A673 (cell line): ENCODE measurements at places on chromosomes 4 and X.

DNA sequence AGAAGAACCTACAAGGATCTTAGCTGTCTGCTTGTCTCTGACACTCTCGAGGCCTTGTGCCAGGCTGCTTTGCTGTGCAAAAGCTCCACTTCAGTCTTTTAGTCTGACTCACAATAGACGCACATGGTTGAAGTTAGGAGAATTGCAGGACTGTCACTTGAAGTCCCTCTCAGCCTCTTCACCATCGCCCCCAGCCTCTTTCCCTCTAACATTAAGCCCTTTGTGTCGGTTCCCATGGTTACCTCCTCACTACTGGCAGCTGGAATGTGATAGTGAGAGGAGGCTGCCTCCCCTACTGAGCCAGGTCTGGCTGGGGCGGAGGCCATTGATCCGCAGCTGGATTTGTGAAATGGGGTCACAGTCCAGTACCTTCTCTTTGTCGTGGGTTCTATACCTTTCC is 201.8 kb downstream of the SOWAHB start:
- DNase-seq, result no peak

- DNase-seq, result no peak
These were observed 2.5 kb upstream of the DUSP9 start for GRCh38 chrX:153644356-153645125.

DNA sequence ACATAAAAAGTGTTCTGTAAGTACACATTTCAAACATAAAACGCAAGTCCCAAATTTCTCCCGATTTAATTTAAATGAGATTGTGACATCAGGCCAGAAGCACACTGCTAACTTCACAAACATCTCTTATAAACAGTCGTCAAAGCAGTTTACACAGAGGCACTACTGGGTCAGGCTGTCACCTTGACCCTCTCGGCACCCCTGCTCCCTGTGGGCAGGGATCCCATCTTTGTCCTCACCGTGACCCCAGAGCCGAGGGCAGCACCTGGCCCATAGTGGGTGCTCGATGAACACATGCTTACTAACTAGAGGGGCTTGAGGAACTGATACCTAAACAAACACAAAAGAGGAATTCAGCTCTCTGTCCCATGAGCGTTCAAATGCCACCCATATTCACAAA is 22.2 kb downstream of the QDPR start:
- DNase-seq, result no peak

GRCh38 chr4:168221301-168221700 is 97.3 kb downstream of the DDX60 start:
- no peak for DNase-seq

- DNase-seq, result no peak
These were observed 775 bp downstream of the GRPEL1 start for GRCh38 chr4:7067126-7067451.

GRCh38 chrX:37349221-37350033 is at the start of gene PRRG1:
Gene PRRG1, plus strand, starts transcription at chrX:37349364. Its CDS starts 56,886 bp downstream, at chrX:37406250.
- peak; percentile 90 for DNase-seq

DNA sequence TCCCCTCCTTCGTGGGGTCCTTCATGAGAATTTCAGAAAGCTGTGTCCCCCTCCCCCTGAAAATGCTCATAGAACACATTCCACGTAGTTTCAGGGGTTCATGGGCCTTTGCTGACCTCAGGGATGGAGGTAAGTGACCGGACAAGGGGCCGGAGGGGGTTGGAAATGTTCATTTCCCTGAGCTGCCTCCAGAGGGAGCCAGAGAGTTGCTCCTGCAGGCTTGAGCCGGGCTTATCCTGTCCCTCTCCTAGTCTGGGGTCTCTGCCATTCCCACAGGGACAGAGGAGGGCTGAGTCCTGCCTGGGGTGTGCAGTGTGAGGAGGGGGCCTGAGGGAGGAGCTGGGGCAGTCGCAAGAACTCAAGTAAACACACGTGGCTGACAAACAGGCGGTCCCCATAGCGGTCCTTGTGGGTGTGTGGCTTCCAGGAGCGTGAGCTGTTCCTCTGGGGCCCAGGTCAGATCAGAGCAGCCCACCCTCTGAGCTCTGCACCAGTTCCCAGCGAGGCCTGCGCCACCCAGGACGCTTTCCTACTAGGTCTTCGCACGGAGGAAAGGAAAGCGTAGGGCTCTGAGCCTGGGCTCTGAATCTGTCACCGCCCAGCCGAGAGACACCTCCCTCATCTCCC is 62.5 kb downstream of the WFS1 start:
- no peak for DNase-seq

DNA sequence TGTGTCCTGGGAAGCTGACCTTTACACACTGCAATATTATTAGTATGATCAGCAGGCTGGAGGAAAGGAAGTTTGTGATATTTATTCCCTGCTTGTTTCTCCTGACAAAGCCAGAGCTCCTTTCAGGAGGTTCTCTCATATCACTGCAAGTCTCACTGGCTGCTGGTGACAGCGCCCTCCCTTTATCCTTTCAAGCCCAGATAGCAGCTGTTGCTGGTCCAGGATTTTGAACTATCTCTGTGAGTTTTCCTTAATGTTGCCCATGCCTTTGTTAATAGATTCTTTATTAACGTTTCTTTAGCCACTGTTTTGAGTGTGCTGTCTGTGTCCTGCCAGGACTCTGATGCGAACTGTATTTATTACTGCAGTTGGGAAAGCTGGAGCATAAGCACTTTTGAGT is 518.7 kb downstream of the C4orf33 start:
- DNase-seq, result no peak

GRCh38 chrX:131789664-131790063 is 233.4 kb upstream of the STK26 start:
- no peak for DNase-seq

- no peak for DNase-seq
These were observed 18.3 kb upstream of the HTRA3 start for GRCh38 chr4:8251110-8251883.

- DNase-seq, result no peak
These were observed 41.1 kb upstream of the STIM2 start for GRCh38 chr4:26819478-26820095.

- peak; percentile 62 for DNase-seq
These were observed 214.5 kb upstream of the TACR3 start for GRCh38 chr4:103934178-103934789.

GRCh38 chrX:139720979-139721378 is 13.0 kb upstream of the MCF2 start:
- DNase-seq, result no peak

- peak; percentile 84 for DNase-seq
These were observed at the start of gene ZCCHC12 for GRCh38 chrX:118823263-118824172. Gene ZCCHC12, plus strand, starts transcription at chrX:118823824. Its CDS starts 1,421 bp downstream, at chrX:118825245.

DNA sequence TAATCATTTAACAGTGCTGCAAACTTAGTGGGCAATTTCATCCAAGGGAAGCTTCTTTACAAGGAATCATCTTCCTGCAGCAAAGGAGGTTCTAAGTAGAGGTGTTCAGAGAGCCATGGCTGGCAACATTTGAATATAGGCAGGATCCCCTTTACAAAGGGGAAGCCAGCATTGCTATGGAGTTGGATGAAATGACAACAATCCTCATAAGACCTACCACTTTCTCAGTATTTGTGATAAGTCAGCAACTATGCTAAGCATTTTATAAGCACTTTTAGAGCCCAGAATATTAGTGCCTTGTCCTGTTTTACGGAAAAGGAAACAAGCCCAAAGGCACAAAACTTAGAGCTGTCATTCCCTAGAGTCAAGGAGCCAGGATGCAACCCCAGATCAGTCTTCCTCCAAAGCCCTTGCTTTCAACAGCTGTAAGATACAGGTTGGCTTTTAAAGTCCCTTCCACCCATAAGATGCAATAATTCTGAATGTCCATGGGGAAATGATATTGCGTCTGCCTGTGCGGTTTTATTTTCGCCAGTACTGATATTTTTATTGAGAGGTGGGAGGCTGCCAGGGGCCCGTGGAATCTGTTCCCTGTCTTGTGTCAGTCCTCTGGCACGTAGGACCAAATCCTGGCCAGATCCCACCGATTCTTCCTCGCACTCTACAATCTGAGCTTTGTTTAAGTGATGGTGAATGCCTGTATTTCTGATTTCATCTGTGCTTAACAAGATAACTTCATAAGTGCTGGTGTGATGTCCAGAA is 59.1 kb downstream of the SMIM20 start:
- no peak for DNase-seq
